Ovary (tissue), 10 donors: ENCODE measurements at places on chromosomes 6 and 20. TPM values are rescaled to one million over a fixed set of nuclear protein-coding genes. Genes with fewer than 3 reads are reported as not detected.

- DNase-seq = no peak
- no peaks in the 10 kb centered on the region for H3K27me3 ChIP-seq
These were observed 534 bp upstream of the AKIRIN2 start for GRCh38 chr6:87702589-87702945.

GRCh38 chr6:25829375-25829774 lies 2.5 kb downstream of the SLC17A1 start:
- no peak overlapping the region for H3K4me3 ChIP-seq
- no peaks in the 10 kb centered on the region for H3K4me1 ChIP-seq
- no peaks in the 10 kb centered on the region for H3K36me3 ChIP-seq
- no peak overlapping the region for H3K27ac ChIP-seq

MAS1 gene
- total RNA-seq = 0.10 TPM

SUPT3H gene
- 16.2 TPM for total RNA-seq
